ENCODE measurements at places on chromosomes 13 and 19.
A peak's percentile ranks its signal among the peaks of the same experiment; 100 is the strongest.

GRCh38 chr13:53743906-53744305, 715.3 kb downstream of the OLFM4 start:
- no peak for DNase-seq

GRCh38 chr19:2790557-2791271, 5.4 kb downstream of the THOP1 start:
- no peak for DNase-seq

GRCh38 chr13:110521946-110522345, 39.6 kb downstream of the RAB20 start:
- no peak for DNase-seq

DNA sequence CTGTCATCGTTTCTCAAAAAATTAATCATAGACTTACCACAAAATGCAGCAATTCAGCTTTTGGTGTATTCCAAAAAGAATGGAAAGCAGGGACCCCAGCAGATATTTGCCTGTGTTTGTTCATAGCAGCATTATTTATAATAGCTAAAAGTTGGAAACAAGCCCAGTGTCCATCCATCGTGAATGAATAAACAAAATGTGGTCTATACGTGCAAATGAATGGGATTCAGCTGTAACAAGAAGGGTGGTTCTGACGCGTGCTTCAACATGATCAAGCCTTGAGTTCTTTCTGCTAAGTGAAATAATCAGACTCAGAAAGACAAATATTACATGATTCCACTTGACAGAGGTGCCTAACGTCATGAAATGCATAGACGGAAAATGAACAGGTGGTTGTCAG, 36.4 kb downstream of the PSG11 start:
- DNase-seq, result peak; percentile 41

DNA sequence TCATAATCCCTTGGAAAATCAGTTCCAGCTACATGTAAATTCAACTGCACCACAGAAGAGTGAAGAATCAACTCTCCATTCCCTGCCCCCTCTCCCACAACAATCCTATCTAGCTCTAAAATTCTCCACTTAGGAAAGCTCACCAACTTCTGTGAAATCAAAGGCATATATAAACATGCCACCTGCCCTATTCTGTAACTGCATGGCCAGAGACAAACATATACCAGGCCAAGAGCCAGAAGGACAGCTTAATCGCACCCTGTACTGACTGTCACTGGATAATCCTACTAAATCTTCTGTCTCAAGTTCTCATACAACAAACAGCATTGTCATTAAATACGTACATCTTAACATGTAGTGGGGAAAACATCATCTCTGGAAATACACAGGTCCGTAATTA, 58.2 kb upstream of the EEF1AKMT1 start:
- DNase-seq, result peak; percentile 24

GRCh38 chr13:34037636-34038540, 219.9 kb downstream of the RFC3 start:
- DNase-seq, result no peak

DNA sequence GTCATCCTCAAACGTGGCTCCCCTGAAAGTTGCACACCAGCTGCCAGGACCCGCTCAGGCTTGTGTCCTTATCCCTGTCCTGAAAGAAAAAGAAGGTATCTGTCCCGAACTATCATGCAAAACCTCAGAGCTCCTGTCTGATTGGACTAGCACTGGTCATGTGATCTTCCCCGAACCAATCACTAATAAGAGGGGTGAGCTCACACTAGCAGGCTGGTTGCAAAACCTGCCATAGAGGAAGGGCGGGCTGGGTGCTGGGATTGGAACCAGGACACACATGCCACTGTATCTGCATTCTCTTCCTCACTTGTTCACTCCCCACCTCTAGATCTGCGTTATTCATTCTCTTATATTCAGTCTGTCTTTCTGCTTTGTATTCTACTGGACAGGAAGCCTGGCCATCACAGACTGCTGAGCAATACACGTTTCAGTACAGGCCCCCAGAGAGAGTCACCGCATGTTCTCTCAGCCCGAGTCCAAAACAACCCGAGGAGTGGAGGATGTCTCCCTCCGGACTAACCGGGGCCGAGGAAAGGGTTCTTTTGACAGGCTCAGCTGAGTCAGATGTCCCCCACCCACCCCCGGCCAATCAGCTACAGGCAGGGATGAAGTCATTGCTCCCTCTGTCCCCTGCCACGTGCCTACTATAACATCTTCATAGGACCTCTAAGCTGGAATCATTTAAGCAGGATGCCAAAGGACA, 97.7 kb downstream of the SIPA1L3 start:
- DNase-seq, result peak; percentile 97

DNA sequence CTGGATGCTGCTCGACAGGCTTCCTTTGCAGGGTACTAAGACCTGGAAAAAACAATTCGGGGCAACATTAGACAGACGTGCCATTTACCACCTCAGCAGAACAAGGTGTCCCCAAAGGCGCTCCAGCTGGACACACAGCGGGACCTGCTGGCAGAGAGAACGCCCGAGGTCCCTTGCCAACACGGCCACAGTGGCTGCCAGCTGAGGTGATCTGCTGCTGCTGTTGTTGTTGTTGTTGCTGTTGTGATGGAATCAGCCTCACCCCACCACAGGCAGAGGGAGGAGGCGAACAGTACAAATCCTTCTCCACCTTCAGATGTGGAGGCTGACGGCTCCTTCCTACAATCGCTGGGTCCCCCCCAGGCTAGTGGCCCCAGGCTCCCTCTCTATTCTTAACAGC, 25.2 kb downstream of the ANKRD27 start:
- no peak for DNase-seq

DNA sequence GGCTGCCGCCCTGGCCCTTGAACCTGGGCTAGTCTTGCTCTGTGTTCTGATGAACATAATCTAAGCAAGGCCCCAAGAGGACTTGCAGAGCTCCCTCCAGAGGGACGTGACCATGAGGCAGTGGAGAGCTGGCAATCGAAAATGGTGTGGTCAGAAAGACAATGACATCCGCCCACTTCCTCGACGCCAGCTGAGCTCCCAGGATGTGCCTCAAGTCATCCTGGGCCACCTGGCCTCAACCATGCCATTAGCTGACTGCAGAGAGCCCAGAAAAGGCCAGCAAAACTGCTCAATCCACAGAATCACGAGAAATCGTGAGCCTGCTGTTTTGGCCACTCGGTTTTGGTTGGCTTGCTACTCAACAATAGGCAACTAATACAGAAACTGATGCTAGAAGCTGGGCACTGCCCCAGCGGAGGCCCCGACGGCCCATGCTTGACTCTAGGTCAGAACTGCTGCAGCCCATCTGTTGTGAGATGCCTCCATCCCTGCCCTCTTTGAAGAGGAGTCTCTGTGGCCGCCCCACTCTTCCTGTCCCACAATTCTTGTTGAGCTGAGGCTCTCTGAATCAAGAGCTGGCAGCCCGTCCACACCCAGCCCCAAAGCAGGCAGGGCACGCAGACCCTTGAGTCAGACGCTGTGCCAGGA, 53.3 kb downstream of the STK24 start:
- no peak for DNase-seq

- DNase-seq, result no peak
These were observed 14.6 kb downstream of the ACER1 start for GRCh38 chr19:6318772-6319171.

GRCh38 chr13:99288089-99288488, 19.1 kb downstream of the GPR183 start:
- no peak for DNase-seq

DNA sequence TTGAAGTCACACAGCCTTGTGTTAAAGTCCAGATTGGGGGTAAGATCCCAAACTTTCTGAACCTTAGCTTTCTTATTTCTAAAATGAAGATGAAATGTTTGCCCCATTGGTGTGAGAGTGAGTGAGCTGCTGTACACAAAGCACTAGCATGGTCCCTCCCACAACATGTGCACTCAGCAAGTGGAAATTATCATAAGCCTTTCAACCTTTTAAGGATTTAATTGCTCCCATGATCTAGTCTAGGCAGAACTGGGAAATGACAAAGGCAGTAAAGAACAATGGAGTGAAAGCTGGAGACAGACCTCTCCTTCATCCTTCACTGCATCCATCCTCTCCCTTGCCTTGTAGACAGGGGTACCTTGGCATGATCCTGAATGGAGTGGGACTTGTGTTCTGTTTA, 76.0 kb upstream of the GPR12 start:
- no peak for DNase-seq

DNA sequence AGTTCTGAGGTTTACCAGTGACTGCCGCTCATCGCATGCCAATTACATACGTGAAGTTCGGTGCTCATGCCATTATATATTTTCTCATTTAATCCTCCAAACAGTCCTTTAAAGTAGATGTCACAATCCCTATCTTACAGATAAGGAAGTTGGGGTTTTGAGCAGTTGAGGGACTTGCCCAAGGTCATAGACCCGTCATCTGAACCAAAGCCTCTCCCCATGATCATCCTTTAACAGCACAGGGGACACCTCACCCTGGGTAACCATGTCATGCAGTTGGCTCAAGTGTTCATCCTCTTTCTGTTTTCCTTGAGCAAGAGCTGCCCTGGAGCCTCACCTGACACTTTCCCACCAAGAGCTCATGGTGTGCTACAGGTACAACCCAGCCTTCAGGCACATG, 69.1 kb downstream of the HSPH1 start:
- no peak for DNase-seq

GRCh38 chr13:113996912-113997745, 23.3 kb upstream of the C13orf46 start:
- no peak for DNase-seq

DNA sequence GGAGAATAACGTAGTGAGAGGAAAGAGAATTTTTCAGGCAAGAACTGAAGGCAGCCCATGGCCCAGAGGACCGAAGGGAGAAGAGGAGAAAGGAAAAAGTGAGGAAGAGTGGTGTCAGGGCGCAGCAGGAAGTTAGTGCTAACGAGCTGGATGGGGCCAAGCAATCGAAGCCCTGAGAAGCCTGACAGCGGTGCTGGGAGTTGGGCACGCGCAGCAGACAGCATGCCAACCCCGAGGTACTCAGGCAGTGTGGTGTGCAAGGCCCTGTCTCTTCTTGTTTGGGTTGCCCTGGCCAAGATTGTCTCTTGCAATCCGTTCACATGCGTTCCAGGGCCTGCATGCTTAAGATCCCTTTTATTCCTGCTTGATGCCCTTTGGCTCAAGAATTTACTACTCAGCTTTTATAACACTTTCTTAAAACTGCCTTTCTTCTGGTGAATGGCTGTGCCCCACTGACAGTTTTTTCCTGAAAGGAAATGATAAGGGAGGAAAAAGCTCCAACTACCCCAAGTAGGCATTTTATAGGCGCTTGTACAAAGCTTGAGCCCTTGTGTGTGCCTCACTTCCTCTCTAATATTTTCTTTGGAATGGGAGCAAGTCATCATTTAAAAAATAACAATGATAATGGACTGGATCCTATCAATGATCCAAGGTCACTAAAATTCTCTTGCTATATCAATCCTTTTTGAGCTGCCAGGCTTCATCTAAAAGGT, 115.4 kb downstream of the FLT1 start:
- no peak for DNase-seq

DNA sequence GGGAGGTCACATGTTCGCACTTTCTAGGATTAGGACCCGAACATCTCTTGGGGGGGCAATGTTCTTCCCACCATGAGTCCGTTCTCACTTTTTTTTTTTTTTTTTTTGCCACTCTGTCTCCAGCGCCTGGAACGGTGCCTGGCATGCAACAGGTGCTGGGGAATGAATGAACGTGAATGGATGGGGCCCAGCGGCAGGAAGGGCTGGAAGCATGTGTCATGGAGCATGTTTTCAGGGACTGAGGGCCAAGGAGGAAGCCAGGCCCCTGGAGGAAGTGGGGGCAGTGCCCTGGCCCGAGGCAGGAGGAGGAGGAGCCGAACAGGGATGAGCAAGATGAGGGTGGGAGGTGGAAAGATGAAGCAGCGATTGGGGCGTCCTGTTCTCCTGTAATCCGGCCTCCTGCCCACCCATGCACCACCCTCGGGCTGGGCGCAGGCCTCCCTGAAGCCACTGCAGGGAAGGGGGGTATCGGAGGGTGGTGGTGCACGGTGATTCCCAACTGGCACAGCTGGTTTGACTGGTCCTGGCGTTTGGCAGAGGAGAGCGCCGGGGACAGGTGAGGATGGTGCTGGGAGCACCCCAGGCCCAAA, 8.8 kb upstream of the SULT2B1 start:
- peak; percentile 78 for DNase-seq

GRCh38 chr19:43534816-43535761, 2.1 kb downstream of the ZNF575 start:
- DNase-seq, result peak; percentile 86

DNA sequence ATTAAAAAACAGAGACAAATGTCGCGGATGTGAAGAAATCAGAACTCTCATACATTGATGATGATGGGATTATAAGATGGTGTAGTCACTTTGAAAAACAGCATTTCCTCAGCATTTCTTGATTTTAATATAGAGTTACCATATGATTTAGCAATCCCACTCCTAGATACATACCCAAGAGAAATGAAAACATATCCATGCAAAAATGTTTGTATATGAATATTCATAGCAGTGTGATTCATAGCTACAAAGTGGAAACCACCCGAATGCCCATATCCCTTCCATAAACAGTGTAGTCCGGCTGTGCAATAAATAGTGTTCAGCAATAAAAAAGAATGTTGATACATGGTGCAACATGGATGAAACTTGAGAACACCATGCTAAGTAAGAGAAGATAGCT, 44.6 kb downstream of the DPY19L3 start:
- no peak for DNase-seq

DNA sequence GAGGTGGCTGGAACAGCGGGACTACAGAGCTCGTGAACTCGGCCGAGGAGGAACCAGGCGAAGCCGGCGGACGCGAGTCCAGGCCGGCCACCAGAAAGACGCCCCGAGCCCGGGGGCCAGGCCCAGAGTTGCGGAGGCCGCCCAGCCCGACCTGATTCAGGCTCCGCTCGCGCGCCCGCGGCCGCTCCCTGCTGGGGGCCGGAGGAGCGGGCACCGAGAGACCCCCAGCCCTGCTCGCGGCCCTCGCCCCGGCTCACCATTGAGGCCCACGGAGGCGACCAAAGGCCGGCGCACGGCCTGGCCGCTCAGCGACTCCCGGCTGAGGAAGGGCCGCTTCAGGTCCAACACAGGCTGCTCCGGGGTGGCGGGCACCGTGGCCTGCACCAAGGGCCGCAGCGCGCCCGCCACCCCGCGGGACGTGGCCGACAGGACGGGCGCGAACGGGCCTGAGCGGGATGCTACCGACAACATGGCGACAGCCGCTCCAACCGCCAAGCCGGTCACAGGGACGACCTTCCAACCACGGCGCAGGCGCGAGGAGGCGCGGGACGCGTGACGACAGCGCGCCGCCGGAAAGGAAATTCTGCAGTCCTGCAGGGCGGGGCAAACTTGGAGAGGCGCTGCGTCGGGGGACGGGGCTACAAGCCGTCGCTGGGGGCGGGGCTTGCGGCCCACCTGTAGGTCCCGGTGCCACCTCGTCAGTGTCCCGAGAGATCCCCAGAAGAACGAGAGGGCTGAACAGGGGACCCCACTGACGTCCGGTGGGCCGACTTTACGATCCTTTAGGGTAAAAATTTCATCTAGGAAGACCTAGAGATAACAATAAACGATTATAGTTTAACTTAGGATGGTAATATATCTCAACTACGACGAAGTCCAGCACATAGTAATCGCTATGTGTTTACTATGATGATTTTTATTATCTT, at the start of gene UQCRFS1:
TSS of gene UQCRFS1 (minus strand) at position 504 of the 926 bp plus-strand sequence. CDS start at position 471, 33 bp downstream.
- DNase-seq, result peak; percentile 98
